ENCODE measurements at places on chromosomes 2 and 18. TPM values are rescaled to one million over a fixed set of nuclear protein-coding genes. Genes with fewer than 3 reads are reported as not detected.

ST6GAL2 gene
- not detected for total RNA-seq

EFR3B gene
- total RNA-seq, result 0.18 TPM

RIT2 gene
- not detected for total RNA-seq

TMEM247 gene
- total RNA-seq, result not detected

MTLN gene
- 97.5 TPM for total RNA-seq

DOK6 gene
- 3.1 TPM for total RNA-seq

CAVIN2 gene
- total RNA-seq, result 84.5 TPM

NYAP2 gene
- not detected for total RNA-seq

SLC5A7 gene
- total RNA-seq, result not detected

MRPL33 gene
- total RNA-seq, result 66.1 TPM

VSNL1 gene
- not detected for total RNA-seq

ITPRIPL1 gene
- not detected for total RNA-seq

FOXD4L1 gene
- total RNA-seq, result not detected

DSG4 gene
- total RNA-seq, result not detected

CNGA3 gene
- not detected for total RNA-seq

LAMA1 gene
- 26.7 TPM for total RNA-seq

DYSF gene
- 6.3 TPM for total RNA-seq

SRD5A2 gene
- total RNA-seq, result not detected

ZBTB7C gene
- not detected for total RNA-seq

AKAIN1 gene
- not detected for total RNA-seq

CACNB4 gene
- 0.54 TPM for total RNA-seq

FTCDNL1 gene
- not detected for total RNA-seq

MOCOS gene
- 1.1 TPM for total RNA-seq

PRSS56 gene
- total RNA-seq, result not detected

PSMA8 gene
- not detected for total RNA-seq

GREB1 gene
- 0.18 TPM for total RNA-seq

PID1 gene
- 20.6 TPM for total RNA-seq

TEKT4 gene
- total RNA-seq, result not detected

TFPI gene
- total RNA-seq, result 850 TPM

MERTK gene
- 1.1 TPM for total RNA-seq

IL37 gene
- total RNA-seq, result not detected

GALNT3 gene
- not detected for total RNA-seq

STAT4 gene
- 7.8 TPM for total RNA-seq

STARD6 gene
- total RNA-seq, result not detected

DNAJC27 gene
- total RNA-seq, result 5.0 TPM

HOXD4 gene
- total RNA-seq, result not detected

TEX44 gene
- total RNA-seq, result not detected

FSHR gene
- not detected for total RNA-seq

PDE11A gene
- total RNA-seq, result not detected

GCG gene
- total RNA-seq, result not detected

ATP6V1B1 gene
- 1.1 TPM for total RNA-seq

MPPE1 gene
- total RNA-seq, result 21.8 TPM

NETO1 gene
- total RNA-seq, result 0.54 TPM

NLRC4 gene
- total RNA-seq, result not detected

RND3 gene
- 53.6 TPM for total RNA-seq

CNTNAP5 gene
- not detected for total RNA-seq

EVX2 gene
- not detected for total RNA-seq

SALL3 gene
- total RNA-seq, result 2.2 TPM

LYG2 gene
- total RNA-seq, result not detected

DYTN gene
- not detected for total RNA-seq

CPO gene
- not detected for total RNA-seq

NCKAP5 gene
- total RNA-seq, result not detected

TMEM169 gene
- 0.65 TPM for total RNA-seq

SPDYA gene
- 0.36 TPM for total RNA-seq

PUM2 gene
- total RNA-seq, result 17.0 TPM

CNNM3 gene
- 3.8 TPM for total RNA-seq
